ENCODE measurements at places on chromosomes 7 and 10.
A peak's percentile ranks its signal among the peaks of the same experiment; 100 is the strongest.

DNA sequence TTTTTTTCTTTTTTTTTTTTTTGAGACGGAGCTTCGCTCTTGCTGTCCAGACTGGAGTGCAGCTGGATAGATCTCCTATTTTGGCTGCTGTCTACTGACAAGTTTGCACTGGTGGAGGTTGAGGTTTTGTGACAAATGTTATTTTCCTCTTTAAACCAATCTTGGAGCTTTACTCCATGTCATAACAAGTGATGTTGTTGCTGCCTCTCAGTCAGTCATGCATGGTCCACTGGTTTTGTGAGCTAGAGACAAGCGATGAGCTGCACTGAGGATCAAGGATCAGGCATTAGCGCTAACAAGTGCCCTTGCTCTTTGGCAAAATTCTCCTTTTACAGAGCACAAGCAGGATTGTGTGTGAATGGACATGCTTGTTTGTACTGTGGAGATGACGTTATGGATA, 805 bp upstream of the WDFY4 start:
- DNase-seq, result no peak

- peak; percentile 46 for DNase-seq
Observed at GRCh38 chr7:118352867-118353453, 128.5 kb downstream of the ANKRD7 start.

- peak; percentile 56 for DNase-seq
Observed at GRCh38 chr7:131424219-131424822, 96.6 kb downstream of the MKLN1 start.

GRCh38 chr7:100048680-100049079, 894 bp upstream of the ZSCAN21 start:
- no peak for DNase-seq

DNA sequence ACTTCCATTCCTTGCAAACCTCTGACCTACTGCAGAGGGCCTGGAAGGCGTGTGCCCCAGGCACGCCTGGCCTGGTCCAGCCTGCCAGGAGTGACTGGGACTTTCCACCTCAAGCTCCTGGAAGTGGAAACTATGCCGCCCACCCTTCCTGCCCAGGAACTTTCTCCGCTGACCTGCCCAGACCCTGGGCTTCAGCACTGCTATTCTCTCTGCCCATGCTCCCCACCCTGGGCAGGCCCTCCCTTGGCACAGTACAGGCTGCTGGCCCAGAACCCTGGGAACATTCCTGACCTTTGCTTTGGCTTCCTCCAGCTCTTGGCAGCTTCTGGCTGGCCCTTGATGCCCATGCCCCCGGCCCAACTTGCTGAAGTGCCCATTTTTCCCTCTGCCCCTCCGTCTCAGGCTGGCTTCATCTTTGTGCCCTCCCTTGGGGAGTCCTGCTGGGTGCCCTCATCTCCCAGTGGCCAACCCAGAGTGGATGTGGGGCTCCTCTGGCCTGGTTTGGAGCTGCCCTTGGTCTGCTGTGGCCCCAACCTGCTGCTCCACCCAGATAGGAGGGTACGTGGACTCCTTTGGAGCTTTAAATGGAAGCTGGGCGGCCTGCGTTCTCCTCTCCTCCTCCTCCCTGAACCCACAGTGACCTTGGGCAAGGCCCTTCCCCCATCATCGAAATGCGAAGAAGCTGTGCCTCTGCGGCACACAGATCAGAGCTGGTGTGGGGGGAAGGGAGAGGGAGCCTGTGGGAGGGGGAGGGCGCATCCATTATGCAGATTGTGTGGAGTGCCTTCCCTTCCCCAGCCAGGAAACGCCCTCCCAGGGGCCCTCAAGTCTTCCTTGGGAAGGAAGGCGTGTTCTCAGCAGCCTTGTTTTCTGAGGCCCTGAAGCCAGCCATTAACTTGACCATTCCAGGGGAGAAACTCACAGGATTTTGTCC, 3.4 kb downstream of the MMRN2 start:
- peak; percentile 53 for DNase-seq

DNA sequence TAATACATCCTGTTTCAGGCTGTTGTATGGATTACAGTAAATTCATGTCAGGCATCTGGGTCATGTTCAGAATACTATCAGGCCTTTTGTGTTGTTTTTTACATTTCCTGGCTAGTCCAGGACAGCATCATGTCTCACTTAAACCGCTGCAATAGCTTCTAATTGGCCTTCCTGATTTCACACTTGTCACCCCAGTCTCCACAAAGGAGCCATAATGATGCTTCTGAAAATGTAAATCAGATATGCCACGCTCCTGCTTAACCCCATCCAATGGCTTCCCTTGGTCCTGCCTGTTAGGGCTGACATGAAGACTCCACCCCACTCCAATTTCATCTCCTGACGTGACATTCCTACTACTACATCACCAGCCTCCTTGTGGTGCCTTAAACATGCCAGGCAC, 220.0 kb downstream of the CACNA2D1 start:
- DNase-seq, result no peak

DNA sequence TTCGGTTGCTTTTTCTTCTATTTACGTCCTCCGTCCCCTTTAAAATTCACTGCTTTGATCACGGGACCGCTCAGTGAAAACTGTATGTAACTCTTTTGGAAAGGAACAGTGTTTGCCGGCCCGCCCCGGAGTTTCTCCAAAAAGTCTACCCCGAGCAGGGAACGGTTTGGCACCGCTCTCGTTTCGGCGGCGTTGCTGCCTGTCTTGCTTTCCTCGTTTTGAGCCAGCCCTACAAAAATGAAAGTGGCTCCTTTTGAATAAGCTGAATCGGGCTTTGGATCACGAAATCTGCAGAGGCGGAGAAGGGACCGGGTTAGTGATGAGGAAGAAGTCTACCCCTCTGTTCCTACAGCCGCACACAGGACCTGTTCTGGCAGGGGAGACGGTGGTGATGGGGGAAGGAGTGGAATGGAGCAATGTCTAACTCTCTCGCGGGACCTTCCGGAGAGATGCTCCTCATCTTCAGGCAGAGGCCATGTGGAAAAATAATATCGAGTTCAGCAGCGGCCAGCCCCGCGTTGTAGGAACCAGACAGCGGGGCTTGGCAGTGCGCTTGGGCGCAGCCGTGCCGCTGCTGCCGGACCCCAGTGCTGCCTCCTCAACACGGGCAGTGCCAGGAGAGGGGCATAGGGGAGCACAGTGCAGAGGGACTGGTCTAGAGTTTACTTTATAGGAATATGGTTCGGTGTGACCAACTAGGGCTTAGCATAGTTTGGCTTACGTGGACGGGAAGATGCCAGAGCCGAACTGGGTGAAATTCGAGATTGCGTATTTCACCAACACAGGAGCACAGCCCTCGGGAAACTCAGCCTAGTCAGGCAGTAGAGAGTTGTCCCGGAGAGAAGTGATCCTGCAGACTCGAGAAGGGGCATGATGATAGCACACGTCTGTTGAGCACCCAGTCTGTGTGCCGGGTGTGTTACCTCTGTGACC, 1.4 kb downstream of the HTRA1 start:
- peak; percentile 55 for DNase-seq

DNA sequence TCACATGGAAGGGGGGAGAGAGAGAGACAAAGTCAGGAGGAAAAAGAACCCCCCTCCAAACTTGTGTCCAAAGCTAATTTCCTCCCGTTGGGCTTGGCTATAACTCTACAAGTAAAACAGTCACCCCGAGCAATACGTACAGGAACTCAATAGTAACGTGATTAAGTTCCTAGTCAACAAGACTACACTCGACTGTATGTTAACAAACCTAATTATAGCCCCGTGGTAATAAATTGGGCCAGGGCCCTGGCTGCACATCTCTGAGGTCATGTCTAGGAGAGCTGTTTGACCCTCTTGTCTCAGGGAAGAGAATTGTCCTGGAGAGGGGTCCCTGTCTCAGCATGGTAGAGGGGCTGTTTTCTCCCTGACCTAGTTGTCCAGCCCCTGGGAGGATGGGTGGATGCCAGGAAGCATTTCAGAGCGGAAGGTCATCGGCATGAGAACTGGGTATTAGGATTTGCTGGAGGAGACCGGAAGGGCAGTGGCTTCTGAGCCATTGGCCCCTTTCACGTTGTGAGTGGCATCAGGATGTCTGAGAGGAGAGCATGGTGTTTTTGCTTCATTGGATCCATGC, 60.2 kb upstream of the COMTD1 start:
- no peak for DNase-seq

DNA sequence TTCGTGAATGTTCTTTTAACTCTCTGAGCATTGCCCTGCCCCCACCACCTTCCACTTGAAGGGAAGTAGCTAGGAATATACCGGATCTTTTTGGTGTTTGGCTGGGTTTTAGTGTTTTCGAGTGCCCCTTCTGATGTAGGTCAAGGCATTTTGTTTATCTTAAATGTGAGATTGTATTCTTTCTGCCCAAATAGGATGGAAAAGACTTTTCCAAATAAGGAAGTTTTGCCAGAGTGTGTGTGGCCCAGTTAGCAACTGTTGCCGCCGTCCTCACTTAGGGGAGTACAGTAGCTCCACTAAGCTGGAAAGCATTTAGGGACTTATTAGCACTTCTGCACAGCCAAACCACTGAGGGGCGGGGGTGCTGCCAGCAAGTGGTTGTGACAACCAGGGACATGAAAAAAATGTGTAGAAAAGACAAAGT, 29.8 kb upstream of the VCL start:
- peak; percentile 53 for DNase-seq

GRCh38 chr10:97781618-97782331, 10.0 kb upstream of the SFRP5 start:
- no peak for DNase-seq

DNA sequence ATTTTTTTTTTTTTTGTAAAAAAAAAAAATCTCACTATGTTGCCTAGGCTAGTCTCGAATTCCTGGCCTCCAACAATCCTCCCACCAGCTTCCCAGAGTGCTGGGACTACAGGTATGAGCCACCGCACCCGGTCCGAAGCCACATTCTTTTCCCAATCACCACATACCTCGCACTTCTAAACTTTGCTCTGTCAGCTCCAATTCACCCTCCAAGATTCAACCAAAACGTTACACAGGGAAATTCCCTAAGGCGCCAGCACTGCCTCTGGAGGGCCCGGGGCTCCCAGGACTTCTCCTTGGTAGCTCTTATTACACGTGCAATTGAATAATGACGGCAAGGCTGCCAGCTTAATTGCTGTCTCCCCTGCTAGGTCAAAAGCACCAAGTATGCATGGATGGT, 10.3 kb upstream of the DNAAF5 start:
- no peak for DNase-seq

- no peak for DNase-seq
Observed at GRCh38 chr7:153616711-153617325, 435.4 kb upstream of the DPP6 start.

GRCh38 chr10:60305380-60305892, 84.2 kb downstream of the ANK3 start:
- DNase-seq, result peak; percentile 60

GRCh38 chr7:73452999-73453635, 19.5 kb downstream of the FZD9 start:
- peak; percentile 30 for DNase-seq

DNA sequence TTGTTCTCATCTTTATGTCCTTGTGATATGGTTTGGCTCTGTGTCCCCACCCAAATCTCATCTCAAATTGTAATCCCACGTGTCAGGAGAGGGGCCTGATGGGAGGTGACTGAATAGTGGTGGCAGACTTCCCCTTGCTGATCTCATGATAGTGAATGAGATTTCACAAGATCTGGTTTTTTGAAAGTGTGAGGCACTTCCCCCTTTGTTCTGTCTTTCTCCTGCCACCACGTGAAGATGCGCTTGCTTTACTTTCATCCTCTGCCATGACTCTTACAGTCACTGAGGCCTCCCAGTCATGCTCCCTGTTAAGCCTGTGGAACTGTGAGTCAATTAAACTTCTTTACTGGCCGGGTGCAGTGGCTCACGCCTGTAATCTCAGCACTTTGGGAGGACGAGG, 161.0 kb downstream of the HERPUD2 start:
- DNase-seq, result no peak

GRCh38 chr7:1112109-1112508, 24.2 kb downstream of the GPER1 start:
- DNase-seq, result no peak

DNA sequence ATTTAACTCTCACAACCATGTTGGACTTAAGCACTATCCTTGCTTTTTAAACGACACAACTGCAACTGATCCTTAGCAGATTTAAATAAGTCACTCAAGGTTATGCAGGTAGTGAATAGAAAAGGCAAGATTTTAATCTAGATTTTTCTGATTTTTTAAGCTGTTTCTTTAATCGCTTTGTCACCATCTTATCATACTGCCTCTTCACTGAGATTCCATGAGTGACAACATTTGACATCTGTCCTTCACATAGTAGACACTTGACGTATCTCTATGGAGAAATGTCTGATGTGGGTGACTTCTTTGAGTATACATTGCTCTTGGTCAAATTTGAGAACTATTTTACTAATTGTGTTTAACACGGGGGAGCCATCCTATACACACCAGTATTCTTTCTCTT, 839.7 kb downstream of the GATA3 start:
- no peak for DNase-seq

DNA sequence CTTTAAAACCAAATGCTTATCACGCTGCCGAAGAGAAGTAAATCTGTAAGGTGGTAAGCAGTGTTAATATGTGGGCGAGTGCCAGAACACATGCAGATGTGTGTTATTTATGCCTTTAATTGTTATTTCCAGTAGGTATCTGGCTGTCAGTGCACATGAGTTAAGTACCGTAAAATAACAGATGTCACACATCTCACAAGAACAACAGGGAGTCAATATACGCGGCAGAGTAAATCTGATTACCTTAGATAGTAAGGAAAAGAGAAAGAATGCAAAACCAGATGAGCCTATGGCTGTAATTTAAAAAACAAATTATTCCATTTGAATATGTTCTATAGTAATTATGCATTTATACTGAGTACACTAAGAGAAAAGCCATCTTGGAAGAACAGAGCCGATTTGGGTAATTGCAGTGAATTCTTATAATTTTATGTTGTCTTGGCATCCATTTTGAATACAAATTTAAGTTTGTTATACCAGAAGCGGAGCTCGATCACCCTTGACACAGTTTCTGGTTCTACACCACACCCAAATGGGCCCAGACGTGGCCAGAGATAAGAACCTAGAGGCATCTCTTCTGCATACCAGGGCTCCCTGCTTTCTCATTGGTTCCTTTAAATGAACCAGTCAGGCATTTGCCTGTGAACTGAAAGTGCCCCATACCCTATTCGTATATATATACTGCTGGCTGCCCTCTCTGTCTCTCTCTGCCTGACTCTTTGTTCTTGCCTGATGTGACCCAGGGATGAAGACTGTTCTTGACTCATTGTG, 34.8 kb downstream of the DNAJB9 start:
- DNase-seq, result no peak

DNA sequence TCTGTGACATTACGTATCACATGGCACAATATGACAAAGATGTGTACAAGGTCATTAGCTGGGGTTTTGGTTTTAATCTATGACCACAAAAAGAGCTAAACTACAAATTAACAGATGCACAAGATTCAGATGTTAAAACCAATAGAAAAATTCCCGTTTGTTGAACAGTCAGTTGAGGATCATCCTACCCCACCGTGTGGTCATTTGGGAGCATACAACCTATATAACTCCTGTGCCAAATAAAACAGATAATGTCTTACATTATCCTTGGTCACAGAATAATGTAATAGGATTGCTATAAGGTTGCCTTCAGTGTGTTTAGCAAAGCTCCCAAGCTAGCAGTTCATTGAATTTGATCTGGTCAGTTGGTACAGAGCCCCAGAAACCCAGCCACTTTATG, 28.2 kb downstream of the ASNS start:
- DNase-seq, result no peak

GRCh38 chr10:11876324-11876723, 53.2 kb downstream of the PROSER2 start:
- DNase-seq, result no peak

- peak; percentile 5 for DNase-seq
Observed at GRCh38 chr7:73308074-73308664, 457 bp downstream of the NSUN5 start.

- DNase-seq, result peak; percentile 32
Observed at GRCh38 chr10:48981310-48981907, 41.8 kb upstream of the LRRC18 start.

- DNase-seq, result no peak
Observed at GRCh38 chr7:29449569-29450260, 113.9 kb upstream of the PRR15 start.
